ENCODE measurements at places on chromosomes 1 and 21.

GRCh38 chr21:46414965-46415275 is 43.8 kb upstream of the DIP2A start:
- DNase-seq, result no peak

GRCh38 chr1:203136409-203137042 is 9.0 kb downstream of the ADORA1 start:
- DNase-seq, result no peak

GRCh38 chr21:22231013-22231412 is 1232.8 kb downstream of the NCAM2 start:
- no peak for DNase-seq

GRCh38 chr1:48869116-48869893 is 92.6 kb upstream of the BEND5 start:
- DNase-seq, result no peak

GRCh38 chr1:205436776-205437410 is 15.0 kb upstream of the LEMD1 start:
- DNase-seq, result no peak

- DNase-seq, result peak; percentile 82
These were observed 34.9 kb downstream of the PLXNA2 start for GRCh38 chr1:208209286-208209685.

DNA sequence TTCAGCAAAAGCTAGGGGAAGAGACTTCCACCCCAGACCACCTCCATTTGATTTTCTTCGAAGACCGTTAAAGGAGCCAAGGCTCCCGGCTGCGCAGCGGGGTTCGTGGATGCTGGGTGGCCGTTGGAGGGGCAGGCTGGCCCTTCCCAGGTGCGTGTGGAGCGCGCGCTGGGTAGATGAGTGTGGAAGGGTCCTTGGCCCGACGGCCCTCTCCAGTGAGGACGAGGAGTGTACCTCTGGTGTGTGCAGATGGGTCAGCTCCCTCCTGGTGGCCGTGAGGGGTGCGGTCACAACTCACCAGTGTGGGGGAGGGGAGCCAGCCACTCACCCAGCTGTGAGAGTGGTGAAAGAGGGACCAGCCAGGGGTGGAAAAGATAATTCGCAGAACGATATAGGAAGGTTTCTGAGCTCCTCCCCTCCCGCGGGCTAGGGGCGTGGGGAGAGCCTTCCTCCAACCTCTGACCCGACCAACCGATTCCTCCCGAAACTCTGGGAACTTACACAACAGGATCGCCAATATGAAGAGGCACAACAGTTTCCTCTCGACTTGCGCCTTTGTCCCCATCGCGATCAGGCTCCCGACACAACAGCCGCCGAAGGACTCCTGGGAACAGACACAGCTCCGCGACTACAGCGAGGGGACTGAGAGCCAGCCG is at the start of gene F11R:
Gene F11R (minus strand): TSS at position 644 of the 656 bp plus-strand sequence. CDS start 79 bp downstream, at position 565.
- DNase-seq, result peak; percentile 86

DNA sequence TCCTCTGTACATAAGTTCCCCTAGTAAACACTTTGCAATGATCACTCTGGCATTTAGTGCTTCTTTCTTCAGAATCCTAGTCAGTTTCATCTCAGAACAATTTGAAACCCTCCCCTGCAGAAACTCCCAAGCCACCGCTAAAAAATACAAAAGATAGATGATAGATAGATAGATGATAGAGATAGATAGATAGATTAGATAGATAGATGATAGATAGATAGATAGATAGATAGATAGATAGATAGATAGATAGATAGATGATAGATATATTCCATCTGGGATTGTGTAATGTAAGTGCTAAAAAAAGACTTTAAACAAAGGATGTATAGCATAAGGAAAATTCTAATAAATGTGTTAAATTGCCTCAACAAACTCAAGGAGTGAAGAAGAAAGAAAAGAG is 212.6 kb upstream of the POGK start:
- no peak for DNase-seq

DNA sequence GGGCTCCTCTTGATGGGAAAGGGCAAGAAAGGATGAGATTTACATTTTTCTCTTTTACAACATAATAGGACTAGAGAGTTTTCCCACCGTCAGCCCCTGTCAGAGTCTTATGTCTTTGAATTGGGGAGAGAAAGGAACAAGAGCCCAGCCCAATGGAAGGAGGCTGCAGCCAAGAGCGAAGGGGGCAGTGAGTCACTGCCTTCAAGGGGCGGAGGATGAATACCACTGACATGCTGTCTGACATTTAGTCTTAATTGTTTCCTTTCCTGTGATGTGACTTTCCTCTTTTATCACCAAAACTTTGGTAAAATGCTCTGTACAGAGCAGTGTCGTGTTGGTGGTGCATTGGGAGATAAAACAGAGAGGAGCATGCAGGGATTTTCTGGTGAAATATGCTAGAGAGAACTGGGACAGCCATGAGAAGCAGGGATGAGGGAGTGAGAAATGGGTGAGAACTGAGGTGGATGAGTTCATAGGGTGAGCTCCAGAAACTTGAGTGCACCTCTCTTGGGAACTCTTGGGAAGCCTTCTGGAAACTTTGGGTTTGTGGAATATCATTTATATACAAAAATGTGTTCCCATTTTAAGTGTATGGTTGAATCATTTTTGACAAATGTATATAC is 179.9 kb upstream of the FGGY start:
- no peak for DNase-seq

GRCh38 chr1:198563583-198563982 is 23.1 kb upstream of the ATP6V1G3 start:
- no peak for DNase-seq

DNA sequence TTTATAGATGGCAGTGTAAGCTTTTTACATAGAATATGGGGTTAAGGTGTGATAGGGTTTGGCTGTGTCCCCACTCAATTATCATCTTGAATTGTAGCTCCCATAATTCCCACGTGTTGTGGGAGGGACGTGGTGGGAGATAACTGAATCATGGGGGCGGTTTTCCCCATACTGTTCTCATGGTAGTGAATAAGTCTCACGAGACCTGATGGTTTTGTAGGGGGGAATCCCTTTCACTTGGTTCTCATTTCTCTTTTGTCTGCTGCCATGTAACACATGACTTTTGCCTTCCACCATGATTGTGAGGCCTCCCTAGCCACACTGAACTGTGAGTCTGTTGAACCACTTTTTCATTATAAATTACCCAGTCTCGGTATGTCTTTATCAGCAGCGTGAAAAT is 290.3 kb upstream of the B3GALT2 start:
- DNase-seq, result no peak

DNA sequence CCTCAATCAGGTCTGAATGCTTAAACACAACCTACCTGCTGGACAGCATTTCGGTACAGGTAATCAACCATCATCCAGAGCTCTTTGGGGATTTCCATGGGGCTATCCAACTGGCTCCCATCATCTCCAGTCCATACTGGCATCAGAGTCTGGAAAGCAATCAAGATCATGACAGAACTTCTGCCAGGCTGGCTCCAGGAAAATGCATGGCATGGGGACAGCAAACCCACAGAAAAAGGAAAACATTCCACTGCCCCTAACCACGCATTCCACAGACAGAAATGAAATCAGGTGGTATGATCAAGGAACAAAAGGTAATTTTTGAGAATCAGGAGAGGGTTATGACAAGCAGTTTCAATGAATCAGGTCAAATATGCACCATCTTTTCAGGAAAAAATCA is 9.1 kb upstream of the MTF1 start:
- DNase-seq, result no peak

Data from NCI-H1105 treated with DMSO at 0.1 percent for 48 hours (cell line).